ENCODE measurements at places on chromosomes 12 and 14.

GRCh38 chr12:2544230-2544629 lies 250.5 kb upstream of the FKBP4 start:
- no peak overlapping the region for H3K4me3 ChIP-seq
- H3K27ac ChIP-seq = no peak overlapping the region
- H3K4me1 ChIP-seq = no peaks in the 10 kb centered on the region
- no peaks in the 10 kb centered on the region for H3K27me3 ChIP-seq
- no peaks in the 10 kb centered on the region for H3K36me3 ChIP-seq

- H3K27me3 ChIP-seq = peaks cover 36% of the 10 kb centered on the region
- no peak overlapping the region for H3K27ac ChIP-seq
- H3K4me3 ChIP-seq = no peak overlapping the region
- no peaks in the 10 kb centered on the region for H3K4me1 ChIP-seq
- DNase-seq = peak; percentile 40
Observed at GRCh38 chr14:60485057-60485597, 736 bp downstream of the C14orf39 start.

DNA sequence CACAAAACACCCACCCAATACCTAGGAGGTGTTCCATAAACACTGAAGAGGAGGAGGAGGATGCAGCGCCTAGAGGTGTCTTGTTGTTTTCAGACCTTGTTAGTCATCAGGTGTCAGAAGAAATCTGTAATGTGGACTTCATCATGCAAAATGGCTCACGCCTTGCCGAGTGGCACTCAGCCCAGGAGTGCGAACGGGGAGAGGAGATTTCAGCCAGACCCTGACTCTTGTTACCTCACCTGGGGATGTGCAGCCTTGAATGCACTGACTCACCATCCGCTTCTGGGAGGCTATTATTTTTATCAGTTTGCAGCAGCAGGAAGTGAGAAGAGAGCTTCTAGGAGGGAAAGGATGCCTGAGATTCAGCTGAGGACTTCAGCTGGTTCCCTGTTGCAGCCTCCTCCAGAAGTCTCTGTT lies 48.2 kb upstream of the PLXNC1 start:
- no peaks in the 10 kb centered on the region for H3K4me1 ChIP-seq
- DNase-seq = no peak
- no peak overlapping the region for H3K27ac ChIP-seq
- H3K27me3 ChIP-seq = no peaks in the 10 kb centered on the region
- H3K4me3 ChIP-seq = no peak overlapping the region
- no peaks in the 10 kb centered on the region for H3K36me3 ChIP-seq

DNA sequence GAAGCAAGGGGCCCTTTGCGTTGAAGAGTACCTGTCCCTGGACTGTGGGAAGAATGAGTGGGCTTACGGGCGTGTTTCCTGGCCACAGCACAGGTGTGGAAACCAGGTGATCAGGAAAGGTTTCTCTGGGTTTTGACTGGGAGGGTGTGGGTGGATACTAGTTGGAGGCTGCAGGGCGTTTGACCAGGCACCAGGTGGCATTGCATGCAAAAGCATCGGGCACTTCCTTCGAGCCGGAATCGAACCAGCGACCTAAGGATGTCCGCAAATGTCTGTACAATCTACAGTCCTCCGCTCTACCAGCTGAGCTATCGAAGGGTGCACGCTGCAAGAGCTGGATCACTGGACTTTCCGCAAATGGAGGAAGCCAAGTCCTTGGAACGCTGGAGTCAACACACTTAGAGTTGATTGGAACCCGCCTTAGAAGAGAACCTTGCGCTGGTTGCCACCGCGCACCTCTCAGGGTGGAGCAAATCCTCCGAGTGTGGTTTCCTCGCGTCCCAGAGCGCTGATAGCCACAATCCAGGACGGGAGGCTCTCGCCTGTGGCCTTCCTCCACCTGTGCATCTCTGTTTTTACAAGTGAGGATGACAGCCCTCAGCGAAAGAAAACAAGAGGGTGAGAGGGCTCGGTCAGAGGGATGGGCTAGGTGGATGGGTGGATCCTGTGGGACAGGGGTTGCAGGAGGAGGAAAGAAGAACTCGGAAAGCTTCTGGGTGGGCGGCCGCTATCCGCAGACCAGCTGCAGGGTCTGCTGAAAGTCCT lies 21.2 kb upstream of the RNASE4 start:
- peaks cover 25% of the 10 kb centered on the region for H3K27me3 ChIP-seq
- H3K36me3 ChIP-seq = no peaks in the 10 kb centered on the region
- H3K4me3 ChIP-seq = no peak overlapping the region
- no peaks in the 10 kb centered on the region for H3K4me1 ChIP-seq

DNA sequence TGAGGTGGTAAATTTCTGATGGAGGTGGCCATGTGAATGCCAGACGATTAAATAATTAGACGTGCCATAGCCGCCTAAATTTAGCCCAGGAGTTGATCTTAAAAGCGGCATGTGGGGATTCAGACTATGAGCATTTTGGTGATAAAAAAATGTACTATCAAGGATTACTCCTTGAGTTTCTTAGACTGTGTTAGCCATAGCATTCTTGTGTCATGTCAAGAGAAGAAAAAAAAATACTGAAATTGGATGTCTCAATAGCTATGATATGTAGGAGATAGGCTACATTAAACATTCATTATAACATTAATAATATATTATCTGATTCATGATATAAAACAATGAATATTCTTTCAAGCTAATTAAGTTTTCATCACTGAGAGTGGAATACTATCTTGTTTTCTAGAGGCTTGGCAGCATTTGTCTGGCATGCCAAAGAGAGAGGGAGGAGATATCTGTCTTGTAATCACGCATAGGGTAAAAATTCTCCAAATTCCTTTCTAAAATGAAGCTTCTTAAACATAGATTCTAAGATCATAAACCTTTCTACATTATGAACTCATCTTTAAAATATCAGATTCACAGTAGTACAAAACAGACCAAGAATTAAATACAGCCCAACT lies 727.0 kb downstream of the C12orf50 start:
- H3K36me3 ChIP-seq = no peaks in the 10 kb centered on the region
- DNase-seq = no peak
- no peaks in the 10 kb centered on the region for H3K4me1 ChIP-seq
- no peak overlapping the region for H3K27ac ChIP-seq
- no peak overlapping the region for H3K4me3 ChIP-seq

Measured in lung (tissue), 17 donors.